Naive thymus-derived CD4-positive, alpha-beta T cell (primary cell): ENCODE measurements at places on chromosomes 2 and 18.

- no peak for DNase-seq
Observed at GRCh38 chr2:8067784-8068336, 614.0 kb upstream of the ID2 start.

DNA sequence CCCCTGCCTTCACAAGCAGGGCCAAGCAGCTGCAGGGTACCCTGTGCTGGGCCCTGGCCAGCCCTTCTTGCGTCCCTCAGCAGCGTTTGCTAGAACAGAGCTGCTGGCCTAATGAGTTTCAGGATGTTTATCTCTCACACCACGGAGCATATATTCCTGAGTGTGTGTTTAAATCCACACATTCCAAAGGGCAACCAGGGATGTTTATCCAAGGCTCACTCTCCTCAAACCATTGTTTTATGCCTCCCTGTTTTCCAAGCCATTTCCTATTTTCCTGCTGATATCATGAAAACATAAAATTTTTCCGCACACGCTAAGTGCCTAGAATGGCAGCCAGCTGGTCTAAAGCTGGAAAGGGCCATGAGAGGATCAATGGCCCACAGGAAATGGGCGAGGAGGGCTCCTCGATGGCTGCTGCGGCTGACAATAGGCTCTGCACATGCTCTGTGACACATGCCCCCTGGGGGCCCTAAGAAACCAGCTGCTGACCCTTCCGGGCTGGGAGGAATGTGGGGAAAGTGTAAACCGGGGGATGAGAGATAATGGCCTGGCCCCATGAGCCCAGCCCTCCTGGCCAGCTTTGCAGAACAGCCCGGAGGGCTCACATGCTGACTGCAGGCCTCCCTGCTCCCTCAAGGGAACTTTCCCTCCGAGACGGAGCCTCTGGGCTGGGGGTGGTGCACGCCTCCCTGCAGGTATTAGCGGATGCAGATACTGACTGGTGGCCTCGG, 194.0 kb downstream of the NDUFA10 start:
- no peak for DNase-seq

DNA sequence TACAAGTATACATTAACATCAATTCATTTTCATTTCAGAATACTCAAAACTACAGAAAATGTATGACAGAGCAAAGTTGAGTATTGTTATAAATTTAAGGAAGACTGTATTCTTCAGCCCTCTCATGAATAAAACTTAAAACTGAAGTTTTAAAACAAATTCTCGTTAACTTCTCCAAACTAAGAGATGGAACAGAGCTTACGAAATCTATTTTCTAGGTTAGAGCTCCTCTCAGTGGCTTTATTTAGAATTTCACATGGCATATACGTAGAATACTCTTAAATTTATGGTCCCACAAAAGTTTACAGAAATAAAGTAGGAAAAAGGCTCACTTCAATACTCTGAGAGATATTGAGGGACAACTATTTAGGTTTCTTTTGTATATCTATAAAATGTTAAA, 612.1 kb downstream of the KCNJ3 start:
- DNase-seq, result no peak

DNA sequence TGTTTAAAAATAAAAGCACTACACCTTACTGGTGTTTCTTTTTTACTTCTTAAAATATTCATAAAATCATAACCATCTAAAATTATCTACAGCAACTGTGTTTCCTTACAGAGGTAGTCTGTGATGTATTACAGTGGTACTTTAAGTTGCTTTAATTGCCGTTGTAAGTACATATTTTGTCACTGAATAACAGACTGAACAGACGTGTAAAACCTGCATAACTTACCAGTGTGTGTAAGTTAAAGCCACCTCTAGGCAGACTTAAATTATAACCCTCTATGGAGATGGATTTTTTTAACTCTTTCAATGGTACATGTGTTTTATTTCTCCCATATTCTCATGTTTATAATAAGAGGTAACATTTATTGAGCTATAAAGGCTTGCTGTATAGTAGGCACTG, 166.8 kb downstream of the NR4A2 start:
- DNase-seq, result no peak

DNA sequence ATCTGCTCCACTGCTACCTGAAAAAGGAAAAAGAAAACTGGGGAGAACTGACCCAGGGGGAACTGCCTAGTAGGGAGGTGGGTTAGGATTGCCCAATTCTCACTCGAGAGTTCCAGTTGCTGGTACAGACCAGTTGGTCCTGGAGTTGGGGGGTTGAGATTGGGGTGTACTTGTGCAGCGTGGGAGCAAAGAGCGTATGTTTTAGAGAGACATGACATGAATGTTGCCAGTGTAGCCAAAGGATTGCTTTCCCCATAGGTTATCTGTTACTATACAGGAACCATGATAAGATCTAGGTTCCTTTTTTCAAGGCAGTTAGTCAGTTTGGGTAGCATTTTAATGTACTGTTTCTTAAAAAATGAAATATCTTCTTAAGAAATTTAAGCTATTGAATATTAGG, 68.6 kb downstream of the APLF start:
- DNase-seq, result no peak

DNA sequence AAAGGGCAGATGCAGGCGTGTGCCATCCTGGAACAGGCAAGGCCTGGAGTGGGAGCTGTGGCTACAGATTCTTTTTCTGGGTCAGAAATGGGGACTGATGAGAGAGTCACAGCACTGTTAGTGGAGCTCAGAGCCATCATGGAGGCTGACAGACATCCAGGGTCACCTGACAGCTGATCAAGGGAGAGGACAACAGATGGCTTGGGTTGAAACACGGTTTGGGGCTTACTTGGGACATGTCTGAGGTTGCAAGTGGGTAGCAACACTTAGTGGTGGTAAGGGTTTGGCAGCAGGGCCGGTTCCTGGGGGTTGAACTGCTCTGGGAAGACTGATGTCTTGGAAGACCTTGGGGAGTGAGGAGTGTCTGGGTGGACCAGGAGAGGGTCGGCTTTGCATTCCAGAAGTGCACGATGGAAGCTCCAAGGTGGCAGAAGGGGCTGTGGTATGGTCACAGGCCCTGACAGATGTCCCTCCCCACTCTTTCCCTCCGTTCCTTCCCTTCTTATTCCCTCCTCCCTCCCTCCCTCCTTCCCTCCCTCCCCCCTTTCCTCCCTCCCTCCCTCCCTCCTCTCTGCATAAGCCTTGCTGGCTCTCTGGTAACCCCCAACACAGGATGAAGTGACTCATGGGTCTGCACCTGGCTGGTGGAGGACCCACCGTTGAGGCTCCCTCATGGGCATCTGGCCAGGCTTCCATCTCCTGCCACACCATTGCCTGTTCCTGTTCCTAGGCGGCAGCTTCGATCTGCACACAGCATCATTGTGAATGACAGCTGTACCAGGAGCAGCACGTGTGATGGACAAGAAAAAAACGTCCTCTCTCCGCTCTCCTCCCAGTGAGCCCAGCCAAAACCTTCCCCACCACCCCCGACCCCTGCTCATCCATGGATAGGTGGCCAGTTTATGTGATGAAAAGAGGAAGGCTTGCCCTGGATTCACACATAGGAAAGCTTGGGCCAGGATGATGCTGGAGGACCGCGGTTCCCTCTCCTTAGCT, 63.8 kb upstream of the RPL31 start:
- DNase-seq, result no peak
